Aorta (tissue), 5 donors: ENCODE measurements at places on chromosomes 3 and 15. TPM values are rescaled to one million over a fixed set of nuclear protein-coding genes. Genes with fewer than 3 reads are reported as not detected.
A peak's percentile ranks its signal among the peaks of the same experiment; 100 is the strongest.

TM4SF1 gene
- total RNA-seq = 213 TPM

TAGLN3 gene
- not detected for total RNA-seq

TEX9 gene
- total RNA-seq = 5.7 TPM

CPN2 gene
- total RNA-seq = not detected

GRCh38 chr3:69425249-69425648, 39.4 kb upstream of the FRMD4B start:
- no peak overlapping the region for H3K4me3 ChIP-seq
- no peaks in the 10 kb centered on the region for H3K27me3 ChIP-seq
- no peaks in the 10 kb centered on the region for H3K4me1 ChIP-seq
- H3K36me3 ChIP-seq = no peaks in the 10 kb centered on the region
- no peak overlapping the region for H3K27ac ChIP-seq
- DNase-seq = no peak

GRCh38 chr3:151328298-151328995, 902 bp downstream of the P2RY13 start:
- H3K4me3 ChIP-seq = no peak overlapping the region
- no peaks in the 10 kb centered on the region for H3K4me1 ChIP-seq
- DNase-seq = no peak

DNA sequence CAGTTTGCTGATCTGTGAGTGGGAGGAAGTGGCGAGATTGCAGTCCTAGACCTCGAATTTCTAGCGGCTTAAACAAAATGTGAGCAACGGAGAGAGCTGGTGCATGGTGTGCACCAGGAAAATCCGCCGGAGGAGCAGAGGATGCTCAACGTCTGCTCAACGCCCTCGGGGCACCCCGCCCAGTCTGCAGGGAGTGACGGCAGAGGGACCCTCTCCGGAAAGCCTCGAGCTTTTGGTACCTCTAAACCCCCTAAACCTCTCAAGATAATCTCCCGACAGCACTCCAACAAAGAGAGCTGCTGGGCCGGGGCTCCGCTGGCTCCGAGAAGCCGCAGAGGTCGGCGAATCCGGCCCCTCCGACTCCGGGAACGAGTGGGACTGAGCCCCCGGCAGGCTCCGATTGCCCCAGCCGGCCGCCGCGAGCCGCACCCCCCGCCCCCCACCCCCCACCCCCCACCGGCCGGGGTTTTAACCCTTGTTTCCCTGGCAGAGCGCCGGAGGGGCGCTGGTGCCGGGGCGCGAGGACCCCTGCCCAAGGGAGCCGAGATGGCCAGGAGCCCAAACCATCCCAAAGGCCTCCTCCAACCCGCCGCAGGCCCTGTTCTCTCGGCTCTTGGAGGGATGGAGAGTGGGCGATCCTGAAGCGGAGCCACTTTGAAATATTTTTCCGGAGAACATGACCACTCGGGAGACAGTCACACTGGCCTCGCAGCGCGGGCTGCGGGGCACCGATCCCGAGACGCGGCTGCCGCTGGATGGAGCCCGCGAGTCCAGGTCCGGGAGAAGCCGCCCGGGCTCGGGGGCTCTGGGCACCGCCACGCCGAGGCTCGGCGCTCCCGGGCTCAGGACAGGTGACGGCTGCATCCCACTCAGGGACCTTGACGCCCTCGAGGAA, 1.5 kb downstream of the MEGF11 start:
- no peaks in the 10 kb centered on the region for H3K36me3 ChIP-seq
- H3K27ac ChIP-seq = no peak overlapping the region
- peak; percentile 90 for DNase-seq
- peaks cover 5% of the 10 kb centered on the region for H3K27me3 ChIP-seq

- H3K4me3 ChIP-seq = no peak overlapping the region
- H3K4me1 ChIP-seq = no peaks in the 10 kb centered on the region
- H3K27me3 ChIP-seq = no peaks in the 10 kb centered on the region
- no peak for DNase-seq
Observed at GRCh38 chr3:176969506-176969905, 227.8 kb downstream of the TBL1XR1 start.

DNA sequence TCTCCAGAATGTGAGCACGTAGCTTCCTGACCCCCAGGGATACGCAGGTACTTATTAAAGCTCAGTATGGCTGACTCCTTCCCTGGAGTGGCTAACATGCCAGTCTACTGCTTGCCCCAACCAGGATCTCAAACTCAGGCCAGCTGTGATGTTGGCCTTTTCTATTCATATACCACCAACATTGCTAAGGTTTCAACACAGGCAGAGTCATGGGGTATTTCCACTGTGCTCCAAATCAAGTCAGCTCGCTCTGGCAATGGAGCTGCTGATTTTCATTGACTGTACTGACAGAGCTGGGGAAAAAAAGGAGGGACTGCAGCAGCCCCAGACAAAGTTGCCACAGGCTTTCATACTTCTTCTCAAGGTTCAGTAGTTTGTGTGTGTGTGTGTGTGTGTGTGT, 87.0 kb downstream of the CFAP20DC start:
- no peaks in the 10 kb centered on the region for H3K4me1 ChIP-seq
- H3K27ac ChIP-seq = no peak overlapping the region
- no peak for DNase-seq

GRCh38 chr15:98755138-98755537, 106.8 kb downstream of the IGF1R start:
- H3K36me3 ChIP-seq = no peaks in the 10 kb centered on the region
- peaks cover 4% of the 10 kb centered on the region for H3K4me1 ChIP-seq
- H3K27ac ChIP-seq = no peak overlapping the region
- H3K27me3 ChIP-seq = no peaks in the 10 kb centered on the region
- no peak for DNase-seq

DNA sequence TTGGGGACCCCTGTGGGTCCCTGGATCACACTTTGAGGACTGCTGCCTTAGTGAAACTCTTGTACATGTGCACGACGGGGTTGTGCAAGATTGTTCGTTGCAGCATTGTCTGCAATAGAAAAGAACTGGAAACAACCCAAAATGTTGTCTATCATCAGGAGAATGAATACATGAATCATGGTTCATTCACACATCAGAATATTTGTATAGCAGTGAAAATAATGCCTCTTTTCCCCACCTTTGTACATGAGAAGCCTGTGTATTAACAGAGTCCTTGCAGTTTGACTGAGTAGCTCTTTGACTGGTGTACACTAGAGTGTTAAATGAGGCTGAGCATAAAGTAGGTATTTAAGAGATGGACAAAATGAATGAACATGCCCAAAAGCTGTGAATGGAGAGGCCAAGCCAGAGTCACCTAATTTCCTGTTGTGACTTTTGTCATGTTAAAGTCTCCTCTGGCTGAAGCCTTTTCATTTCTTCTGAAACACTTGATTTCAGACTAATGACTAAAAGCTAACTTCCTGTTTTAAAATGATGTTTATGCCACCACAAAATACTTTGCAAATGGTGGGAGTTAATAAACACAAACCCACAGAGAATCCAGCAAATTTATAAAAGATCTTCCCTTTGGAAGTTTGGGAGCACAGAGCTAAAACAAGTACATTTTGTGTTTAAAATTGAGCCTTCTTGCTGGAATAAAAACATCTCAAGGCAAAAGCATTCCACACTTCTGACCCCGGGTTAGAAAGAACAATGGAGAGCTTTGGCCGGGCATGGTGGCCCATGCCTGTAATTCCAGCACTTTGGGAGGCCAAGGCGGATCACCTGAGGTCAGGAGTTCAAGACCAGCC, 20.6 kb upstream of the USP3 start:
- H3K27ac ChIP-seq = no peak overlapping the region
- DNase-seq = no peak
- H3K36me3 ChIP-seq = no peaks in the 10 kb centered on the region
- no peak overlapping the region for H3K4me3 ChIP-seq
- no peaks in the 10 kb centered on the region for H3K4me1 ChIP-seq

GRCh38 chr3:106126067-106126845, 257.4 kb upstream of the CBLB start:
- H3K27me3 ChIP-seq = no peaks in the 10 kb centered on the region
- no peak overlapping the region for H3K4me3 ChIP-seq
- H3K4me1 ChIP-seq = peaks cover 3% of the 10 kb centered on the region

DNA sequence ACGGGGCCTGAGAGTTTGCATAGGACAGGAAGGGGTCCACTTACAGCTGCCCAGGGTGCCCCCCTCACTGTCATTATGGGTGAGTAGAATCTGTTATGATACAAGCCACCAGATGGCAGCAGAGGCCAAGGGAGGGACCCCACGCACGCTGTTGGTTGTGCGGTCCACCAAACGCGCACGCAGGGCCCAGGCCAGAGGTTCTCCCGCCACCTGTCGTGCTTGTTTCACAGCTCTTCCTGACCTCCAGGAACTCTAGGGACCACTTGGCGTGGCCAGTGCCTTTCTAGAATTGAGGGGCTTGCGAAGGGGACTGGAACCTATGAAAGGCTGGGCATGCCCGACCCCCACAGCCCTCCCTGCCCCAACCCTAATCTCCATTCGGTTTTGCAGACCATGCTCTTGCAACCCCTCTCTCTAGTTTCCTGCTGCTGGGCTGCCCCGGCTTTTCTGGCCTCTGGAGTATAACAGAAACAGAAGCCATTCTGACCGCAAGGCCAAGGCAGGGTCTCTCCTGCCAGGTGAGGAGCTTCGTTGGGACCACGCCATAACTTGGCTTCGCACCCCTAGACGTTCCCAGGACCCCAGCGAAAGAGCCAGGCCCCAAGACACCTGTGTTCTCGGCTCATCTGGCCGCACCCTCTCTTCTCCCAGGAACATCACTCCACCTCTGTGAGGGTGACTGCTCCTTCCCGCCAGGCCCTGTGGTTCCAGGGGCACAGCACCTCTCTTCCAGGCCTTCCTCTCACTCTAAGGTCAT, 46.0 kb downstream of the ALDH1L1 start:
- no peaks in the 10 kb centered on the region for H3K4me1 ChIP-seq
- DNase-seq = peak; percentile 68
- no peak overlapping the region for H3K27ac ChIP-seq
- H3K27me3 ChIP-seq = no peaks in the 10 kb centered on the region
- no peaks in the 10 kb centered on the region for H3K36me3 ChIP-seq

GRCh38 chr15:26889298-26889898, 22.5 kb downstream of the GABRA5 start:
- no peaks in the 10 kb centered on the region for H3K27me3 ChIP-seq
- no peak for DNase-seq
- no peak overlapping the region for H3K27ac ChIP-seq
- H3K4me3 ChIP-seq = no peak overlapping the region
- no peaks in the 10 kb centered on the region for H3K4me1 ChIP-seq

- H3K27me3 ChIP-seq = no peaks in the 10 kb centered on the region
- no peaks in the 10 kb centered on the region for H3K36me3 ChIP-seq
- no peak overlapping the region for H3K27ac ChIP-seq
- DNase-seq = no peak
Observed at GRCh38 chr3:101036676-101037075, 43.5 kb upstream of the ABI3BP start.

DNA sequence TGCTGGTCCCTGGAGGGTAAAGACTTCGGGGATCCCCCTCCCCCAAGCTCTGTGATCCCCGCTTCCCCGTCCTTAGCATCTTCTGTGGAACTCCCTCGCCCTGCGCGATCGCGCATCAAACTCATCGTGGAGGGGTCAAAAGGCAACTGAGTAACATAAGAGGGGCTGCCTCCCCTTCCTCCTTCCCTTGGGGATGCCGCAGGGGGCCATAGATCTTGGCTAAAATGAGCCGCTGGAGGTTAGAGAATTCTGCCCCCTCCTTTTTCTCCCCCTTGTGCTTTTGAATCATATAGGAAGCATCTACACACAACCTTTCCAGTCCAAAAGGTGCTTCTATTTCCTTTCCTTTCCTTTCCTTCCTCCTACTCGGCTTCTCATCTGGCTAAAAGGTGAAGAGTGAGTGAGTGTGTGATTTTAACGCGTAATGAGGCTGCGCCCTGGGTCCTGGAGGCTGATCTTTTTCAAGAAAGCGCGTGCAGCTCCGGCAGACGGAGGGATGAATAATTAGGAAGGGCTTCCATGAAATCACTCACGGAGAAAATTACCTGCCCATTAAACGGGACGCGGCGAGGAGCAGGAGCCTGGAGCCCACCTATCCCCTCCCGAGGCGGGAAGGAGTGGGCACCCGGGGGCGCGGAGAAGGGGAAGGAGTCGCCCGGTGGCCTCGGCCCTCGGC, 831 bp upstream of the ROBO2 start:
- H3K36me3 ChIP-seq = no peaks in the 10 kb centered on the region
- no peak overlapping the region for H3K27ac ChIP-seq
- no peaks in the 10 kb centered on the region for H3K27me3 ChIP-seq
- DNase-seq = no peak
- H3K4me3 ChIP-seq = peak overlapping the region; percentile 94
- H3K4me1 ChIP-seq = no peaks in the 10 kb centered on the region

DNA sequence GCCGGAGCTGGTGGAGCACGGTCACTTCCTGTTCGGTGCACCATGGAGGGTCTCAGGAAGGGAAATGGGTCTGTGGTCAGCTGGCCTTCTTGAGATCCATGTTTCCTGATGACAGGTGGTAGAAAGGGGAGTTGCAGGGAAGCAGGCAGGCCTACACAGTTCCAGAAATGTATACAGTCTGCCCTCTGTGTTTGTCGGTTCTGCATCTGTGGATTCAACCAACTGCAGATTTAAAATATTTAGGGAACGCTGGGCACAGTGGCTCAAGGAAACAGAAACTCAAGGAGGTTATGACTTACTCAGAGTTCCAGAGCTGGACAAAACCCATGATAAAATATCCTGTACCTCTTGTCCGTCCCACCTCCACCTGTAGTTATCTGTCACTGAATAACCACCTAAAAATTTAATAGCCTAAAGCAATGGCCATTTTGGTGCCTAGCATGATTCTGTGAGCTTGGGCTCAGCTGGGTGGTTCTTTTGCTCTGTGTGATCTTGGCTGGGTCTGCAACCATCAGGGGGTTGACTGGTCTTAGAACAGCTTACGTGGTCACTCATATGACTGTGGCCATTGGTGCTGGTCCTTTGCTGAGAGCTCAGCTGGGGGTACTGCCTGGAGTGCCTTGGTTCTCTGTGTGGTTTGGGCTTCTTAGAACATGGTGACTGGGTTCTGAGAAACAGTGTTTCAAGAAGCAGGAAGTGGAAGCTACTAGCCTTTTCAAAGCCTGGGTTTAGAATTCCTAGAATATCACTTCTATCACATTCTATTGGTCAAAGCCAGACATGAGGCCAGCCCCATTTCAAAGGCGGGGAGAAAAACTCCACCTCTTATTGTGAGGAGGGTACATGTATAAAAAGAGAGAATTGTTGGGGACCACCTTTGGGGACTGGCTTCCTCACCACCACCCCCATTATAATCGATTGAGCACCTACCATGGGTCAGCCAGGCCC, 239.7 kb upstream of the BHLHE40 start:
- H3K4me3 ChIP-seq = no peak overlapping the region
- H3K36me3 ChIP-seq = peaks cover 3% of the 10 kb centered on the region
- peaks cover 5% of the 10 kb centered on the region for H3K4me1 ChIP-seq
- no peaks in the 10 kb centered on the region for H3K27me3 ChIP-seq
- H3K27ac ChIP-seq = peak overlapping the region; percentile 94

DNA sequence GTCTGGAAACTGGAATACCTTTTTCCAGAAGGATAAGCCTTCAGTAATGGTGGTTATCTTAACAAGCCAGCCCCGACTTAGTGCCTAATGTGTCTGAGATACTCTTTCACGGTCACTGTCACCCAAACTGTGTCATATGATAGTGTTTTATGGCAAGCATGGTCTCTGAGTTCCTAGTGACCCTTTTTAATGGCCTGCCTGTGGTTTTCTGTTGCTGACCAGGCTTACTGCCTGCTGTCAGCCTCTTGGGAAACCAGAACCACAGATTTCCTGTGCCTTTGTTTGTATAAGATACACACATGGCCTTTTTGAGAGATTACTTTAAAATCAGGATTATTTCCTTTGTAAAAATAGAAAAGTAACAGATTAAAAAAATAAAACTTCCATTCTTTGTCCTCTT, 22.4 kb downstream of the HPS3 start:
- no peak overlapping the region for H3K27ac ChIP-seq
- no peaks in the 10 kb centered on the region for H3K4me1 ChIP-seq
- H3K4me3 ChIP-seq = no peak overlapping the region
- DNase-seq = no peak
